GM23338 (cell line): ENCODE measurements at places on chromosomes 5 and 9.

GRCh38 chr9:4196886-4197285 lies 103.0 kb downstream of the GLIS3 start:
- DNase-seq: no peak

- no peak for DNase-seq
Observed at GRCh38 chr5:76669245-76669644, 46.0 kb upstream of the F2RL2 start.

DNA sequence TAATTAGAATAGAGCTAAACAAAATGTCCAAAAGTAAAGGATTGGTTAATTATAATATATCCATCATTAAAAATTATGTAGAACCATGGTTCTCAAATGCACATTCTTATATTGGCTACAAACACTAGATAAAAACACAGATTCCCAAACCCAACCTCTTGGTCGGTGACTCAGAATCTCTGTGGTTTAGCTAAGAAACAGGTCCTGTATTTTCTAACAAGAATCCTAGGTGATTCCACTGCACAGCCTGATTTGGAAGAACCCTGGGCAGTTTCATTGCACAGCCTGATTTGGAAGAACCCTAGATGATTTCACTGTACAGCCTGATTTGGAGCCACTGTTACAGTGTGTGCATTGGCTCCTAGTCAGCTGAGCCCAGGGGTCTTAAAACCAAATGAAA lies 67.9 kb downstream of the KIAA1958 start:
- no peak for DNase-seq

GRCh38 chr9:87118594-87118993 lies 171.3 kb upstream of the GAS1 start:
- DNase-seq: no peak

- no peak for DNase-seq
Observed at GRCh38 chr5:128750155-128750554, 212.1 kb upstream of the FBN2 start.

GRCh38 chr5:169503886-169504285 lies 79.7 kb upstream of the SPDL1 start:
- no peak for DNase-seq

DNA sequence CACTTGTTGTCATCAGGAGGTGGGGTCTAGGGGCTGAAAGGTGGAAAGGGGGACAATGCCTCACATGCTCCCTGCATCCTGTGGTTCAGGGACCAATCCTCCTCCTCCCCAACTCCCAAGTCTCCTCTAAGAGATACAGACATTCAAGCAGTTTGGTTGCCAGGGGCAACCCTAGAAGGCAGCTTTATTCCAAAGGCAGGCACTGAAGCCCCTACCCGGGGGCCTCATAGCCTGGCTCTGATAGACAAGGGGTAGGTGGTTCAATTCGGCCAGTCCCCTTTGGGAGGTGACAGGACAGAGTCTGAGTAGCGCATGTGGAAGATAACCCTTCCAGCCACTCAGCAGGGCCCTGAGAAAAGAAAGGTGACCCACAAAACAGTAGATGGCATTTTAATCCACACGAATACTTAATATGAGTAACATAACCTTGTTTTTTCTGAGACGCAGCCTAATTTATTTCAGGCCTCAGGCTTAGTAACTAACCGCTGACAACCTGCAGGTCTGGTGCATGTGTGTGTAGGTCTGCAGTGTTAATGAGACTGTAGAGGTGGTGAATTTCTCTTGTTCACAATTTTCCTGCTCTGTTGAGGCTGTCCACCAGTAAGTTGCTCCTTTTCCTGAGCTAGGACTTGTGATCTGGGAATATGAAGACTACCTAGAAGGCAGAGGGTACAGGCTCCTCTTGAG lies 31.3 kb upstream of the HSPA9 start:
- DNase-seq: no peak

DNA sequence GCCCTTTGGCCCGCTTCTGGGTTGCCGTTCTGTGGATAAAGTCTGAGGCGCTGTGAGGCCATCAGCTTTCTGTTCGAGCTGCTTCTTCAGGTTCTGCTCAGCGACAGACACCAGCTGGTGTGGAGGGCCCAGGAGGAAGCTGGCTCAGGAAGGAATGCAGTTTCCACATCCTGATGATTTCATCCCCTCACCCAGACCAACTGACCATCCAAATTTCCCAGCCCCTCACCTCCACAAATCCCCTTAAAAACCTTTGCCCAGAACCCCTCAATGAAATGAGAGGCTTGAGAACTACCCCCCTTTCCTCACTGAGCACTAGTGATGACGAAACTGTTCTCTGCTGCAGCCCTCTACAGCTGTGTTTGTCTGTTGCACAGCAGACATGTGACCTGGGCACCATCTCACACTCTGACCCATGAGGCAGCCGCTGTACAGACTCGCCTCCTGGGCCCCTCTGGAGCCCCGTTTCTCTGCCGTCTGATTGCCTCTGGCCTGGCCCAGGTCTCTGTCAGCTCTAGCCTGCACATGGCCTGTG lies 45.4 kb downstream of the SPATA31C2 start:
- peak; percentile 21 for DNase-seq

- no peak for DNase-seq
Observed at GRCh38 chr5:100584069-100584468, 48.9 kb downstream of the FAM174A start.

DNA sequence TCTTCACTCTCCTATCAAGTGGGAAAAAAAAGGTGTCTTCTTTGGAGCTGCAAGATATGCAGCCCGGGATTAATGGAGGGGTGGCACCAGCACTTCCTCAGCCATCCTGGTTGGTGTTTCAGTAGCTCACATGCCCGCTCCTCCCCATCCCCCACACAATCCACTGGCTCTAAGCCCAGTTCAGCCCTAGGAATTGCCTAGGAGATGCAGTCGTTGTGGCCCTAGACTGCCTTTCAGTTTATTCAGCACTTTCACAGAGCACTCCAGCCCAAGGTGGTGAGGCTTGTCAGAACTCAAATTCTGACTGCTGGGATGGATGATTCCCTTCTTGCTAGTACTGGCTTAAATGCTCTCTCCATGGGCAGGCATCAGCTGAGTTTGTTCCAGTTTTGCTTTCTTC lies 35.1 kb upstream of the EDIL3 start:
- DNase-seq: peak; percentile 8

- DNase-seq: no peak
Observed at GRCh38 chr5:148403344-148403743, 19.6 kb downstream of the FBXO38 start.

DNA sequence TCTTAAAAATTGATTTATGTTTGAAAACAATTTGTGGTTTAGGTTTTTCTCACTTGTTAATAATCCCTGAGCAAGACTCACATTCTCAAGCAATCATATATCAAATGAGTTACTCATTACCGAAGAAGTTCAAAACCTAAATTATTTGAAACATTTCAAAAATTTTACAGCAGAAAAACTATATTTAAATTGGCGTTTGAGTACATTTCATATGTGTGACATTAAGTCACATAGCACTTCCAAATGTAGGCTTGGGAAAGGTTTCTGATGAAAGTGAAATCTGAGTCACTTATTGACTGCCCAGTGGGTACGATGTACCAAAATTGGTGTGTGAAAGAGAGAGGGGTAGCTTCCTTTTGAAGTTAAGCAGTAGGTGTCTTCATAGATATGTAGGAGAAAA lies 411.4 kb upstream of the SGCD start:
- no peak for DNase-seq
